NCI-H1092 (cell line): ENCODE measurements at places on chromosomes 16 and 17.

- DNase-seq: no peak
Measured at GRCh38 chr16:6932871-6933385, 399.7 kb upstream of the RBFOX1 start.

- DNase-seq: no peak
Measured at GRCh38 chr17:77449908-77450741, 309.4 kb downstream of the SEC14L1 start.

- DNase-seq: no peak
Measured at GRCh38 chr17:40326014-40326831, 17.2 kb downstream of the RARA start.

DNA sequence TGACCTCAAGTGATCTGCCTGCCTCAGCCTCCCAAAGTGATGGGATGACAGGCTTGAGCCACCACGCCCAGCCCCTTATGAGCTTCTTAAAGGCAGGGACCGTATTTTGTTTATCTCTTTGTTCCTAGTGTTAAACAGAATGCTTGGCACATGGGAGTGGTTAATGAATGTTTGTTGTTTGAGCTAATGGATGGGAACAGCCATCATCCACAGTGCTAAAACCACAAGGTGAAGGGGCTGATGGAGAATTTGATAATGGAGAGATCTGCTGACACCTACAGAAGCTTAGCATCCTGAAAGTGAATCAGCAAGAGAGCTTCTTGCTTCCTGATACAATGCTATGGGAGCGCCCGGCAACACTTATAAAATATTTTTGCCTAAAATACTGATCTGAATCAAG lies 8.6 kb upstream of the CDH1 start:
- DNase-seq: no peak

- DNase-seq: no peak
Measured at GRCh38 chr17:41486809-41487530, 2.7 kb downstream of the KRT36 start.

- DNase-seq: no peak
Measured at GRCh38 chr16:11049396-11050059, 105.2 kb downstream of the CLEC16A start.

GRCh38 chr16:50071075-50071671 lies 5.4 kb downstream of the HEATR3 start:
- DNase-seq: no peak

- no peak for DNase-seq
Measured at GRCh38 chr17:72183194-72183685, 62.4 kb downstream of the SOX9 start.

DNA sequence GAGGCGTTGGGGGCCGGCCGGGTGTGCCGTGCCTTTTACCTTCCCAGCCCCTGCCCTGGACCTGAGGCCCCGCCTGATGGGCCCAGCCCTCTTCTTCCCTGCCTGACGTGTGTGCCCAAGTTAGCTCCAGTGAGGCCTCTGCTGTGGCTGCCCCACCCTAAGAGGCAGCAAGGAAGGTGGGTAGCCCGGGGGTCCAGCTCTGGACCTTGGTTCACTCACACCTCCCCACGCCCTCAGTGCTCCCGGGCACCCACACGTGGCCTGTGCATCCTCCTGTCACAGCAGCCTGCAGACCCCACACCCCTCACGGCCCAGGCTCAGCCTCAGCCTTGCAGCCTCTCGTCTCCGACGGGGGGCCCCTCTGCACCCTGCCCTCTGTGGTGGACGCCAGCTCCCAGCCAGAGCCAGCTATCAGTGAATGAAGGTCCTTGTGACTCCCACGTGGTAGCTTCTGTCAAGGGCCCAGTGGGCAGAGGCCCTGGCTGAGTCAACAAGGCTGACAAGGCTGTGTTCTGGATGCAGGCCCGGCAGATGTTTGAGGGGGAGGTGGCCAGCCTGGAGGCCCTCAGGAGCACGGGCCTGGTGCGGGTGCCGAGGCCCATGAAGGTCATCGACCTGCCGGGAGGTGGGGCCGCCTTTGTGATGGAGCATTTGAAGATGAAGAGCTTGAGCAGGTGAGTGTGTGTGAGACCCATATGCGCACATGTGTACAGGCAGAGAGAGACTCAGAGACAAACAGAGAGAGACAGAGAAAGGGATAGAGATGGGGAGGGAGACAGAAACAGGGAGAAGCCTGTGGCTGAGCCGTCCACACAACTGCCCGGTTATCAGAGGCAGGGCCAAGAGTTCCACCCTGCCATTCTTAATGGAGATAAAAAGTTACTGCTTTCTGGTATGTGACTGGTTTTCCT lies 2.8 kb downstream of the FN3K start:
- peak; percentile 55 for DNase-seq

GRCh38 chr17:3535253-3535995 lies 22.2 kb downstream of the TRPV3 start:
- peak; percentile 3 for DNase-seq

DNA sequence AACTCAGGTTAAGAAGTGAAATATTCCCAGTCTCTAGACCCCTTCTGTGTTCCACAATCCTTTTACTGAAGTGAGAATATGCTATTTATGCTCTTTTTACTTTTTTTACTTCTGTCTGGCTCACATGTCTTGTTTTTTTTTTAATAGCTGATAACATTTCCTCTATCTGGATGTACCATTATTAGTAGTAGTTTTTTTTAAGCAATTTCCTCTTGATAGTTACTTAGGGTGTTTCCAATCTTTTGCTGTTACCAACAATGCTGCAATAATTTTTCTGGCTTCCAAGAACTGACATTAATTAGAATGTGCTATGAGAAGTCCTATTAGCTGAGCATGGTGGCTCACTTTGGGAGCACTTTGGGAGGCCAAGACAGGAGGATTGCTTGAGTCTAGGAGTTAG lies 32.0 kb downstream of the KSR1 start:
- no peak for DNase-seq
